Vagina (tissue), 2 donors: ENCODE measurements at places on chromosomes 2 and 18. TPM values are rescaled to one million over a fixed set of nuclear protein-coding genes. Genes with fewer than 3 reads are reported as not detected.
A peak's percentile ranks its signal among the peaks of the same experiment; 100 is the strongest.

TMEM18 gene
- total RNA-seq: 21.1 TPM

C1QL2 gene
- not detected for total RNA-seq

CYS1 gene
- total RNA-seq: 13.5 TPM

ALPP gene
- not detected for total RNA-seq

NOSTRIN gene
- 30.0 TPM for total RNA-seq

KCNIP3 gene
- 27.5 TPM for total RNA-seq

PLGLB1 gene
- total RNA-seq: 2.2 TPM

SCYGR4 gene
- not detected for total RNA-seq

GRCh38 chr2:4483050-4483449 lies 779.7 kb downstream of the DCDC2C start:
- DNase-seq: no peak

DNA sequence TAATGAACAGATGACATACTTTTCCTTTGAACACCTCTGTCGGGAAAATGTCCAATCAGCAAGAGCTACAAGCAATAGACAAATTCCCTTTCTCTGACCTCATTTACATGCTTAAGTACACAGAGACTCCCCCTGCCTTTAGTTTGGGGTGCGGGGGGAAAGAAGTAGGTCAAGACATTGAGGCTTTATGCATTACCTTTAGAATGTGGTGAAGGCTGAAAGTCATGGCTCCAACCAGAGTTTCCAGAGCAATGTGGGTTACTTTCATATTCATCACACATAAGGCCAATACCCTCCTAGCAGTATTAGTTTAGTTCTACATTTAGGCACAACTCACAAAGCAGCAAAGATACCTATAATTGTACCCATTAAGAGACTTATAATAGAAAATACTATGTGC lies 808.3 kb downstream of the NRXN1 start:
- DNase-seq: no peak

DNA sequence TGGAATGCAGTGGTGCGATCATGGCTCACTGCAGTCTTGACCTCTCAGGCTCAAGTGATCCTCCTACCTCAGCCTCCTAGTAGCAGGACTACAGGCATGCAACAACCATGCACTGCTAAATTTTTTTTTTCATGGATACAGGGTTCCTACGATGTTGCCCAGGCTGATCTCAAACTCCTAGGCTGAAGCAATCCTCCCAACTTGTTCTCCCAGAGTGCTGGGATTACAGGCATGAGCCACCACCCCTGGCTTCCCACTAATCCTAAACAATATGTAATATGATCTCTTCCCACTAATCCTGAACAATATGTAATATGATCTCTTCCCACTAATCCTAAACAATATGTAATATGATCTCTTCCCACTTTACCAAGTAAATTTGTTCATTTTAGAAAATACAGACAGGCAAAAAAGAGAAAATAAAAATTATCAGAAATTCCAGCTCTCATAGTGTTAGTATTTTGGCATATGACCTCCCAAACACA lies 33.7 kb upstream of the C18orf32 start:
- no peak for DNase-seq

GRCh38 chr2:157596992-157597681 lies 31.5 kb downstream of the ACVR1C start:
- no peak for DNase-seq

DNA sequence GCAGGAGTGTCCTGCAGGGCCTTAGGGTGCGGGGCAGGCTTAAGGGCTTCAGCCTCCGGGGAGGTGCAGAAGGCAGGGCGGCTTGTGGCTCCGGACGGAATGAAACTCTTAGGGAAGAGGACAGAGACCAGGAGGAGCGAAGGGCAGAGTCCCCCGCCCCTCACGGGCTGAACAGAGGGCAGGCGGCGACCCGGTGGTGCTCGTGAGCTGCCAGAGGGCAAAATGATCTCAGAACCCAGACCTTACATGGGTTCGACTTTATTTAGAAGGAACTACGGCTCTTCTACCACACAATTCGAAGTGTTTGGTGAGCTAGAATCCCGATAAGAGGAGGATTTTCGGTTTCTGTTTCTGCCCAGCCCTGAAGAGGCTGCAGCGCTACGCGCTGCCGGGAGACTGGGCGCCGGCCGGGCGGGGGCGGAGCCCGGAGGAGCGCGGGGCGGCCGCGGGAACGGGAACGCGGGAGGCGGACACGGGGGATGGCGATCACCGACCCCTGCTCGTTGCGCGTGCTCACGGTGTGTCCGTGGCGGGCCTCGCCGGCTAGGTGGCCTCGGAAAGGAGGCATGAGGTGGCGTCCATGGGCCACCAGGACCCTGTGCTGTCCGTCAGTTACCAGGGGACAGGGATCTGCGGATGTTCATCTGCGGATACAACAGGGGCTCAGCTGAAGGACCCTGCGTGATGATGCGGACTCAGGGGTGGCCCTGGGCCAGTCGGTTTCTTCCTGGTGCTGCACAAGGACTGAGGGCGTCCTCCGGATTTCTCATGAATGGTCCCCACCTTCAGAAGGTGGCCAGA lies 4.2 kb upstream of the SP100 start:
- DNase-seq: no peak

DNA sequence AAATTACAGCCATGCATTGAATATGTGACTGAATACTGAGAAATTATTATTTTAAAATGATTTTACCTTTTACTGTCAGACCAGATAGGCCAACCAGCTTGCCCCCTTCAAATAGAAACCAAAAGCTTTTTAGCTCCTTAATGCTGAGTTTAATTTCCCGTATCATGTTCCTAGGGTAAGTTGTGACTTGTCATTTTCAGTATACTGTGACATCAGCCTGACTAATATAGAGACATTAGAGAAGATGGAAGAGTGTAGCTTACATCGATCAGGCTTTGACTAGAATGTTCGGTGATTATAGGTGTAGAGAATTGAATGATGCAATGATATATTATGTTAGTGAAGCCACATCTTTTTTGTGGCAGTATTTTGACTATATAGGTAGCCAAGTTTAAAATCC lies 50.6 kb upstream of the ZEB2 start:
- no peak for DNase-seq

DNA sequence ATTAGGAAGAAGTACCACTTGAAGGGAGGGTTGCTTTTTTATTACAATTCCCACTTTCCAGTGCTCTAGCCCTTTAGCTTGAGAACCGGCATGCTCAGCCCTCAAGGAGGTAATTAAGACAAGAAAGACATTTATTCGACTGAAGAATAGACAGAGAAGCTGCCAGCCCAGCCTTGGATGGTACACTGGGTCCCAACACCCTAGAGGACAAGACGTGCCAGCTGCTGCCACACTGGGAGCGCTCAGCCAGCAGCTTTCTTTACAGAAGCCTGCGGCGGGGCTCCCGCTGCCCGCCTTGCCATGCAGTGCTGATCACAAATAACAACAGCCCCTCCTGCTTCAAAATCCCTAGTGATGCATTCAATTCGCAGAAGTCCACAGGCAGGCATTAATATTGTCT lies 746.3 kb upstream of the RAB6C start:
- DNase-seq: no peak

GRCh38 chr2:44392338-44392943 lies 30.7 kb downstream of the CAMKMT start:
- DNase-seq: no peak

DNA sequence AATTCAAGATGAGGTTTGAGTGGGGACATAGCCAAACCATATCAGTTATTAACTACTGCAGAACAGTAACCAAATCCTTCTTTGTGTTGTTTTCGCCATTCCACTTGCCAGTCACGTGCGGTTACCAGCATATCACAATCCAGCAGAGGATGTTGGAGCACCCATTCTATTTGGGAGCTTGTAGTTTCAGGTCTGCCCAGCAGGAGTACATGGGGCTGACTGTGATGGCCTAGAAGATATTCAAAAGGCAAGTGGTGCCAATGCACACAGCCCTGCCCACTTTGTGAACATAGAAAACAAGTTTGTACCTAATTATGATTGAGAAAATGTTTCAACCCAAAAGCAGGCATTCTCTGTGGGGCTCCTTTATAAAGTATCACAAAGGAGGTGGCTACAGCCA lies 57.0 kb downstream of the ZNF519 start:
- no peak for DNase-seq

DNA sequence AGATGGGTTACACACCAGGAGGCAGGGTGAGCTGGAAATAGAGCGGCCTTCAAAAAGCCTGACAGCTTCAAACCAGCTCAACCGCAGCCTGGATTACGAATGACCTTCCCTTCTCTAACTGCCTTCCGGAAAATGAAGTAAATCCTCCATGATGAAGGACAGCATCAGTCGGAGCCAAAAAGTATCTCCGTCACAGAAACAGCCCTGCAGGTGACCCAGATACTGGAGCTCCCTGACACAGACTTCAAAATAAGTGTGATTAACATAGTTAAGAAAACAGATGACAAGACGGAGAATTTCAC lies 10.3 kb upstream of the CIB4 start:
- no peak for DNase-seq

DNA sequence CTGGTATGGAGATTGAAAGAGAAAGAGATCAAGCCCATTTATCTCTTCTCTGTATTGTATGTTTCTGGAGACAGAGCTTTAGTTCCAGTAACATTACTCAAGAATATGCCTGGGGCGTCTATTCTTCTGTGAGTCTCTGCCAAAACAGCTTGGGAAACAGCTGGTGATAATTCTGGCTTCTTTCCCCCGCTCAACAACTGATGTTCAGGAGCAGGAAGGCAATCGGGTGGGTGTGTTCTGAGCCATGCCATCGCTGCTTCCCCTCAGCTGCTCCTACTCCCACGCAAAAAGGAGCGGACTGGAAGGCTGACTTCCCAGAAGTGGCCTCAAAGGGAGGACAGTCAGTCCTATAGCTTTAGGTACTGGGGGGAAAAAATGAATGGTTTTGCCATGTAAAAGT lies 695.1 kb downstream of the PLCL1 start:
- DNase-seq: no peak

- no peak for DNase-seq
These were observed 1.6 kb upstream of the STK17B start for GRCh38 chr2:196172951-196173350.

- no peak for DNase-seq
These were observed 14.0 kb downstream of the DNAH7 start for GRCh38 chr2:196054631-196055030.

- no peak for DNase-seq
These were observed 1.9 kb downstream of the MAB21L4 start for GRCh38 chr2:240894006-240894405.

DNA sequence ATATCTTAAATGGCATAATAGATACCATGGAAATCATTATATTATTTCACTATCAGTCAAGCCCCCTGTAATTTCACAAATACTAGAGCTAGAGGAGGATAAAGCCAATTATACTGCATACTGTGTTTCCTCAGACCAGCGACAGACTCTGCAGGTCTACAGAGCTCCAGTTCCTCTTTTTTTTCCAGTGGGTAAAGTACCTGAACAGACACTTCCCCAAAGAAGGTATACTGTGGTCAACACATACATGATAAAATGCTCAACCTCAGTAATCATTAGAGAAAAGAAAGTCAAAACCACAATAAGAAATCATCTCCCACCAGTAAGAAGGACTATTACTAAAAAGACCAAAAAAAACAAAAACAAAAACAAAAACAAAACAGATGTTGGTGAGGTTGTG lies 44.6 kb downstream of the SCN7A start:
- DNase-seq: no peak

GRCh38 chr2:72917877-72918553 lies 696 bp downstream of the EMX1 start:
- no peak for DNase-seq

GRCh38 chr2:217165547-217165946 lies 305.7 kb upstream of the TNP1 start:
- DNase-seq: no peak

- peak; percentile 84 for DNase-seq
These were observed 40.8 kb upstream of the PTMA start for GRCh38 chr2:231667496-231667895.

DNA sequence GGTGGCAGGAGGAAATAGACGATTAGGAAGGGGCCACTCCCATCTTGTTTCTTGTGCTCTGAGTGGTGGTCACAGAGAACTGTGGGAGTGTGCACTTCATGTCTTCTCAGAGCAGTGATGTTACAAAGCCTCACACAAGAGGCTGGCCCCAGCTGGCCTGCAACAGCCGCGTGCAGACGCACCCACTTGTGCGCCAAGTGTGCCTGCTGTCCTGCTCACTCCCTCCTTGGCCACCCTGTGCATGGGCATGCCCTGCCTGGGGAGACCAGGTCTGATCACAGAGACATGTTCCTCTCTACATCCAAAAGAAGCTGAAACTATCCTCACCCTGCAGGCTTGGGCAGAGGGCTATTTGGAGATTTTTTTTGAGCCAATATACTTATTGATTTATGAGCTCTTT lies 108.4 kb downstream of the MRO start:
- DNase-seq: no peak

DNA sequence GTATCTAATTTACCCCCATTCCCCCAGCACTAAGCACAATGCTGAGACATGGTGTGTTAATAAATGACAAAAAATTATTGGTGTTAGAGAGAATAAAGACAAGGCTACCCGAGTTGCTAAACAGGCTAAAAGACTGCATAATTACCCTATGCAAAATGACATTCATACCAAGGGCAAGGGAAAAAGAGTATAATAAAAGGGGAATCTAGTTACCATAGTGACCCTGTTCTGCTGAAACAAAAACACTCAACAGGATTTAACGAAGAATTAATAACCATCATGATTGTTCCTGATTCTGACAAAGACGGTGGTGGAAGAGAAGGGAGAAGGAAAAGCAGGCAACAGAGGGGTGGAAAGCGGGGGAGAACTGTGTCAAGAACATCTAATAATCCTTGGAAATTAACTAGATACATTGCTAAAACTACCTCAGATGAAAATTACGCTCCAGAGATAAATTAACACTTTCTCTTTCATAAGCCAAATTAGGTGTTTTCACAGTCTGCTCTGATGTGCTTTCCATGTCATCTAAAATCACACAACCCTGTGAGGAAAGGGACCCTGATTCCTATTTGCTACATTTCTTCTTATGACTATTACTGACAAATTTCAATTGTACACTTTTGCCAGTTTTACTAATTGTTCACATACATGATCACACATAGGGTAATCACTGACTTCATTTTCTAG lies 25.5 kb downstream of the TTR start:
- DNase-seq: no peak

DNA sequence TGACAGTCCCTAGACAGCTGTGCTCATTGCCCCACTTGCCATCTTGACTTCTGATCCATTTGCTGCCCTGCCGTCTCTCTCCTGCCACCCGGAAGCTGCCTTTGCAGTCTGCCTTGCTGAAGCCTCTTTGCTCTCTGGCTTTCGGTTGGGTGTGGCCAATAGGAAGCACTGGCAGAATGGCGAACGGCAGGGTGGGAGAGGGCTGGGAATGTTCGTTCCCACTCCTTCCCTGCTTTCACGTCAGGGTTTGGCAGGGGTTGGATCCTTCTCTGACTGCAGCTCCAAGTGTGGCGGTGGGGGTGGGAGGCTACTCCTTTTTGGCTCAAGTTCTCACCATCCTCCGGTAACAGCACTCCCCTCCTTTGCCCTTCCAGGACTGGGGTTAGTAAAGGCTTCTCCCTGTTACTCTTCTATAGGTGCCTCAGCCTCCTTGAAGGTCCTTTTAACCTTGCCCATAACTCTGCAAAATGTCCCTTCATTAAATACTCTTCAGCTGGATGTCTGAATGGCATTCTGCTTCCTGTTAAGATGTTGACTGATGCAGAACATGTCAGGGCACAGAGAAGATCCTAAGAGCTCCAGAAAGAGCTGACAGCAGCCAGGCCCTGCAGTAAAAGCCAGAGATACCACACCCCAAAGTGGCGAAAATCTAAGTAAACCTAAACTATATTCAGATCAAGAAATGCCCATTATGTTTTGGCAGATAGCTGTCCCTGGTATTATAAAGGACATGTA lies 299.7 kb downstream of the CDCA7 start:
- no peak for DNase-seq

GRCh38 chr2:149832324-149832723 lies 244.7 kb upstream of the MMADHC start:
- no peak for DNase-seq

GRCh38 chr2:207683438-207683837 lies 28.0 kb upstream of the CCNYL1 start:
- DNase-seq: no peak
